ENCODE measurements at places on chromosomes 11 and 22.
A peak's percentile ranks its signal among the peaks of the same experiment; 100 is the strongest.

DNA sequence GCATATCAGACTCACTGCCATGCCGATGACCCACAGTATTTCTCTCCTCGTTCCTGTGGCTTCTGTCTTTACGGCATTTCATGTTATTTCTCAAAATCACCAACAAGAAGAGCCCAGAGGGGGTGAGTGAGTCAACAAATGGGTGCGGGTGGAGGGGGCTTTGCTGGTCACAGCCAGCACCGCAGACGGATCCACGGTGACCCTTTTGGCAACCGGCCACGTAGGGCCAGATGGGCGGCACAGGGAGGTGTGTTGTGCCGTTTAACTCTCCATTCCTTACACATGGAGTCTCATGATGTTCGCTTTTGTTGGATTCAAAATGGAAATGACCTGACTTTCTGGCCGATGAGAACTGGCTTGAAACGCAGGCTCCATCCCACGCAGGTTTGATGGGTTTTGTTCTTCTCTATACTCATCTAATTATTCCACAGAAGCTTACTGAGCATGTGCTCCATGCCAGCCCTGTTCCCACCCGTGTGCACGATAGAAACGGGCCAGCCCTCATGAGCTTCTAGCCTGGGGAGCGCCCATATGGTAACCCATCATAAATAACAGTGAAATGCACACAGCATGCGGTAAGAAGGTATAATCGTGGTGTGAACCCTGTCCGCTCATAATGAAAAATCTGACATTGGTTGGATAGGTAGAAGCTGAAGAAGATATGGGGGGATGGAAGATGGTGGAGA is 319.9 kb downstream of the BRD1 start:
- DNase-seq = no peak

GRCh38 chr11:95883381-95883780 is 40.5 kb downstream of the MTMR2 start:
- DNase-seq = no peak

GRCh38 chr11:117600234-117600783 is 196.7 kb downstream of the DSCAML1 start:
- no peak for DNase-seq

DNA sequence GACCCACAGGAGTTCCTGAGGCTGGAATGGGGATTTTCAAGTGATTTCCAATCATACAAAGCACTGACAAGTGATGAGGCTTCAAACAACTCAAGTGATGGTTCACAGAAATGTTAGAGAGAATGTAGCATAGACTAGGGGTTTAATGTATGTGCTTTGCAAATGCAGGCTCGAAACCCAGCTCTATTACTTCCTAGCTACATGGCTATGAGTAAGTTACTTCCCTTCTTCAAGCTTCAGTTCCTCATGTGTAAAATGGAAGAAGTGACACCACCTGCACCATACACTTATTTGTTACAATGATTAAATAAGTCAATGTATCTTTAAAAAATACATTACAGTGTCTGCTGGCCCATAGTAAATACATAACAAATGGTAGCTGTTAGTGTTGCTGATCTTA is 139.8 kb downstream of the CCDC81 start:
- no peak for DNase-seq

DNA sequence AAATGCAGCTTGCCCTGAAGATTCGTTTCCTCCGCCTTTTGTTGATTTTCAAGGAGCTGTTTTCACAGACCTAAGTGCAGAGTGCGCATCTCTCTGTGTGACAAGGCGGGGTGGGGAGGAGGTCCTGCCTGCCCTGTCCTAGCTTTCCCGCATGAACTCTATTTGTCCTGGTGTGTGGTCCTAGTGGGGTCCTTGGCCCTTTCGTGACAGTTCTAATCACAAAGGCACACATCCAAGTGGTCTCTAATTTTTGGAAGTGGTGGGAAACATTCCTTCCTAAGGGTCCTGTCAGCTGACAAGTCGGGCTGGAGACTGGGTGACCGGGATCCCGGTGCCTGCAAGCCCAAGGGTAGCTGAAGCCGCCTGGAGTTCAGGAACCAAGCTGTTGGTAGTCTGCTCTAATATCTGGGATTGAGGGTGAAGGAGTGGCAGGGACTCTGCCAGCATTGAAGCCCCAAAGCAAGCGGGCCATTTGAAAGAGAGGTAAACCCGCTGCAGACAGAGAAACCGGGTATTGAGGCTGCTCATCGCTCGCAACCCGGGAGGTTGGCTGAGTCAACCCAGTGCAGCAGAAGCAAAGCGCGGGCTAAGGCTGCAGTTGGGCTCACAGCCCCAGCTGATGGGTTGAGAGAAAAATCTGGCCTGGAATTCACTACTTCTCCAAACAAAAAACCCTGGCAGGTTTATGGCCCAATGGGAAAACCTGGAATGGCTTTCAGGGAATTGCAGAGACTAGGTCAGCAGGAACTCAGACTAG is 28.1 kb upstream of the FBXO3 start:
- peak; percentile 92 for DNase-seq

GRCh38 chr11:61966734-61967115 is 709 bp downstream of the FTH1 start:
- DNase-seq = no peak

DNA sequence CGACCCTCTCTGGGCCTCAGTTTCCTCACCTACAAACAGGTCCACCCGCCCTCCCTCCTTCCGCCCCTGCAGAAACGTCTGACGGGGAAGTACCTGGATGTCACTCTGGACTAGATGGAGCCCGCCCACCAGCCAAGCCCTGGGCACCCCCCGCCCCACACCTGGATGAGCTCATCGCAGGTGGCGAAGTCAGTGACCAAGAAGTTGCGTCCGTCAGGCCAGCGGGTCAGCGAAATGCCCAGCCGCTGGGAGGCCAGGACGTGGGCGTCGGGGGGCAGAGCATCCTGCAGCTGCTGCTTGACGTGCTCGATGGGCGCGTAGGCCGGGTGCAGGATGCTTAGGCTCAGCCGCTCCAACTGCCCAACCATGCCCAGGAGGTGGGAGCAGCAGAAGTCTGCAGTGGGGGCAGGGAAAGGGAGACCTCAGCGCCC is 897 bp downstream of the PNPLA5 start:
- no peak for DNase-seq

All from T47D (cell line).